ENCODE measurements at places on chromosomes 5 and 9.

GRCh38 chr5:132965120-132965519 is 1.7 kb upstream of the AFF4 start:
- DNase-seq, result no peak

DNA sequence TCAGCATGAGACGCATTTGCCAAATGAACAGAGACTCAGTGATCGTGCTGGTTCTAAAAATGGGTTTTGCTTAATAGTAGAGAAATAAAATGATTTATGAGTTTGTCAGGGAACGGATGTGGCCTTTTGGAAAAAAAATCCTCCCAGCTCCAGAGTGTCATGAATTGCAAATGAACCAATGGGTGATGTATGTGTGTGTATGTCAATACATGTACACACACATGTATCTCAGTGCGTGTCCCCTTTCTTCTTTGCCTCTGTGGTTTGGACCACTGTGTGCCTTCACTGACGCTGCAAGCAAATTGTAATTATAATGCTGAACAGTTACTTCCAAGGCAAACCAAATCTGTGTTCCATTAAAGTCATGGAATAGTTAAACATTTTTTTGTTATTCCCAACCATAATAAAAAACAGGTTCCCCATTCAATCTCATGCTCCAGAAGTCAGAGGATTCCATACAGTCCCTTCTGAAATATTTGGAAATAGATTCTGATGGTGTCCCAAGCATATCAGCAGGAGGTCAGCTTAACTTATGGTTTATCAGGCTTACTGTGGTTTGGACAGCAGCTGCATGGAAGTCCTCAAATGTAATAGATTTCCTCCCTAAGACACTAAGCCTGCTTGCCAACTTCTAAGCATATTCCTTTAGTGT is 630.5 kb downstream of the ACTL7B start:
- DNase-seq, result no peak

DNA sequence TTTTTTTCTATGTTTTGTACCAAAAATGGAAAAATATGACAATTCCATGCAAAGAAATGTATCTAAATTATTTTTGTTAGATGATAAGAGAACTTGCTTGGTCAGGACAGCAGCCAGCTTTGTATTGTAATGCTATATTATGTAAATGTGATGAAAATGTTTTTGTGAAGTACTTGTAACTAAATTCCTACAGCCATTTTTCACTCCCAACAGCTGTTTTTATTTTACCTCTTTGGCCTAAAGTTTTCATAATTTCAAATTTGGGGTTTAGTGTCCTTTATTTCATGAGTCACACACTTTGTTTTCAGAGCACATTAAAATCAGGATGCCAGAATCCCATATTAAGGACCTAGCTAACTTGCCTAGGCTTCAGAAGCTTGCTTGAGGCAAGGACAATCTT is 64.1 kb downstream of the WDR41 start:
- DNase-seq, result no peak

DNA sequence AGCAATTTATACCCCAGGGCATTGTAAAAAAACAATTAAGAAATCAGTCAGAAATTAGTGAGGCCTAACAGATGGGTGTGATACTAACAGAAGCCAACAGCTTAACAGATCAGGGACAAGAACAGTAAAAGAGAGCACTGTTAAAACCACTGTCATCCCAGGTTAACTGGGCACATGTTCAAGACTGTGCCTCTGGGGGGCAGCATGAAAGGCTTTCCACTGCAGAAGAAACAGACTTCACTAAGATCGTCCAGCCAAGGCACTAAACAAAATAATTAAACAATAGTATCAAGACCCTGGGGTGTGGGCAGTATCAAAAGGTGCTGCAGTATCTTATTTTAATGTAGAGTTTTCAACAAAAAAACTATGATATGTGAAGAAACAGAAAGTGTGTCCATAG is 43.5 kb downstream of the FBN2 start:
- no peak for DNase-seq

DNA sequence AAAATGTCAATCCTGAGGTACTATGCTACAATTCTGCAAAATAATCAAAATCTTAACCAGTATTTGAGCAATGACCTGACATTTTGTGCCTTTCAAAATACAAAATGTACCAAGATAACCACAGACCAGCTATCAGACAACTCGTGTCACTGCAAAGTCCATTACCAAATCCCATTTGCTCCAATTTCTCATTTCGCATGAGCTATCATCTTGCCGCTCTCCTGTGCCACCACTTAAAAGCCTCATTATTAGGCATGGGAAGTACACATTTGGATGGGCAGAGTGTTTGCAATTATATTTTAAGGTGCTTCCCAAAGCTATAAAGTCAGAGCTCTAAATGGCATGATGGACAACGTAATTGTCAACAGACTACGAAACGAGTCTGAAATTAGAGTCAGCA is 205.2 kb downstream of the AGTPBP1 start:
- no peak for DNase-seq

- DNase-seq, result no peak
Measured at GRCh38 chr9:125297917-125298316, 36.3 kb downstream of the GAPVD1 start.

- no peak for DNase-seq
Measured at GRCh38 chr9:5453004-5453403, 2.7 kb downstream of the CD274 start.

- DNase-seq, result no peak
Measured at GRCh38 chr5:137636830-137637714, 98.8 kb downstream of the KLHL3 start.

DNA sequence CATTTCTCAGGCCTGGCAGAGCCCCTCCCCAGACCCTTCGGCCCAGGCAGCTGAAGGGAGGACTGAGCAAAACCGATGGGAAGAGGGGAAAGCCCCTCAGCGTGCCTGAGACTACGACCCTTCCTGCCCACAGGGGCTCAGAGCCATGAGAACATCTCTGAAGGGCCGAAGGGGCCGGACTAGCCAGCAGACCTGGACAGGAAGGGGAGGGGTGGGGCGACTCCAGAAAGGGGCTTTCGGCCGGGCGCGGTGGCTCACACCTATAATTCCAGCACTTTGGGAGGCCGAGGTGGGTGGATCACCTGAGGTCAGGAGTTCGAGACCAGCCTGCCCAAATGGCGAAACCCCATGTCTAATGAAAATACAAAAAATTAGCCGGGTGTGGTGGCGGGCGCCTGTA is 85.8 kb upstream of the PHYKPL start:
- no peak for DNase-seq

GRCh38 chr5:55427157-55427556 is 107.6 kb downstream of the PLPP1 start:
- DNase-seq, result no peak

DNA sequence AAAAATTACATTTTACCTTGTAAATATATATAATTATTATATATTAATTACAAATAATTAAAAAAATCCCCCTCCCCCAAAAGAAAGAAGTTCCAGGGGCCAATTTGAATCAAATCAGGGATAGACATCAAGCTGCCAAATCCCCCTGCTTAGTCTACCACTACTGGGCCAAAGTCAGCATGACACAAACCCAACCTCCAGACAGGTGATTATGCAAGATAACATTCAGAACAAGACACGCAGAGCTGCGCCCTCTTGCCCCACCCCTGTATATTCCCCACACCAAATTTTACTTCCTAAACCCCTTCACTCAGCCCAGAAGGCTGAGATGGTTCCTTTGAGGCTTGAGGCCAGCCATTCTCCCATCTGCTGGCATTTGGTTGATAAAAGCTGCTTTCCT is 2059.1 kb upstream of the CDH6 start:
- no peak for DNase-seq

DNA sequence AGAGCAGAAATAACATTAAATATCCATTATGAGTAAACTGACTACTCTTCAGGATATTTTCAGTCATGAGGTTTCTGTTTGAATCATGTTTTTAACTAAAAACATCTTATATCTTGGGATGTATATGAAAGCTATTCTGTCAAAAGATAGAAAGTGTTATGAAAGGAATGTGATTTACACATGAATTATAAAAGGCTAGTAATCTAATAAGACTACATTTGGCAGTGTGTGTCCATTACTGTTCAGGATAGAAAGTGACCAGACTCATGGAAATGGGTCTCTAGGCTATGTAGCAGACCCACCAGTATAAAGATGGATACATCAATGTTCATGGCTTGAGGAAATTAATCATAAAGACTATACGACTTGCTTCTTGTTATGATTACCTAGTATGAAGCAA is 1328.2 kb upstream of the NUDT12 start:
- DNase-seq, result no peak

Measured in activated CD8-positive, alpha-beta memory T cell treated with anti-CD3 and anti-CD28 coated beads for 1 hour (primary cell).